ENCODE measurements at places on chromosomes 7 and 10. TPM values are rescaled to one million over a fixed set of nuclear protein-coding genes. Genes with fewer than 3 reads are reported as not detected.

DNA sequence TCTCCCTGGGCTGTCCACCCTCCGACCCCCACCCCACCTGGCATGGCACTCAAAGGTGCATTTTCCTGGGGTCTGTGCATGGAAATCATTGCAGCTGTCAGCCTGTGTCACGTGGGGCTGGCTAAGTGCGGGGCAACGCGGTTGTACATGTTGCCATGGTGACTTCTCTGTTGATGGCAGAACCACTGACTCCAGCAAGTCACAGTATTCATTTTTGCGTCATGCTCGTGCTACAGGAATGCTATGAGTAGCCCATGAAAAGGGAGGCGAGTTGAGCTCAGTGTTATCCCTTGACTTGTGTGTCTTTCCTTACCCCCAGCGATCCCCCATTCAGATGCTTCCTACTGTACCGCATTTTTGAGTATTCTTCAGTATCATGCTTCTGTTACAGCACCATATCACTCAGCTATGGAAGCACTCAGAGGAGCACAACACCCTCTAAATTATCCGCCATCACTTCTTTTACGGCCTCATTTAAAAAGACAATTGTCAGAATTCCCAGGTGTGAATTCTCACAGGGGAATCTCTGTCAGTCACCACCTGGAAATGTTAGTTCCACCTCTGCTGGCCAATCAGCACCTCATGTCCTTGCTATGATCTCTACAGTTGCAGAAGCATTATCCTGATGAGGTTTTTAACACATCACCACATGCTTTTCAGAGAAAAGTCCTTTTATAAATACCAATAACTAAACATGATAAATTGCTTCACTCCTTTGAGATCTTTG is 194.4 kb upstream of the C7orf33 start:
- no peak overlapping the region for H3K27ac ChIP-seq
- no peaks in the 10 kb centered on the region for H3K4me1 ChIP-seq
- no peak for DNase-seq
- no peaks in the 10 kb centered on the region for H3K36me3 ChIP-seq
- peaks cover 39% of the 10 kb centered on the region for H3K27me3 ChIP-seq
- no peak overlapping the region for H3K4me3 ChIP-seq

DNA sequence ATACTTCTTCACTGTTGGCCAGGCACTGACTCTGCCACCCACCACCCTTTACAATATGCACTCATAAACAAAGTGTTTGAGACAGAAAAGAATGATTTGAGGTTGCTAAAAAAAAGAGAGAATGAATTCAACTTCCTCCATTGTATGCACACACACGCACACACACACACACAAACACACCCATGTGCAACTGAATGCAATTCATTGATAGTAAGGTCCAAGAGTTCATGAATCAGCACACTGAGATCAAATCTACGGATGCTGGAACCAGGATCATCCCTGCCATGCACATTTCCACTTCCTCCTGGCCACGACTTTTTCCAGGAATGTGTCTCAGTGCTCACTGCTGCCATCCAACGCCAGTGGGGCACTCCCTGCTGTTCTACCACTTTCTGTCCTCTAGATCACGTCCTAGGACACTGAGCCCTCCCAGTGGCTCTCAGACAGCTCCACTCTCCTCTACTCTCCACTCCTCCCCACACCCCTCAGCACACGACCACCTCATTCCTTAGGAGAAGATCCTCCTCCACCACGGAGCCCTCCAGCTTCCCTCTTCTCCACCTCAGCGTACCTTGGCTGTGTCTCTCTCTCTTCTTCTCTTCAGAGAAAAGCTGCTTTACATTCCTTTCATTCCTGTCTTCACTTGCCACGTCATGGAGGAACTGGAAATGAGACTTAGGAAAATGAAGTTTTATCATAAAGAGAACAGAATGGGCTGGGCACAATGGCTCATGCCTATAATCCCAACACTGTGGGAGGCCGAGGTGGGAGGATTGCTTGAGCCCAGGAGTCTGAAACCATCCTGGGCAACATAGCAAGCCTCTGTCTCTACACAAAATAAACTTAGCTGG is 12.0 kb upstream of the TMEM213 start:
- no peaks in the 10 kb centered on the region for H3K27me3 ChIP-seq
- DNase-seq: no peak
- no peaks in the 10 kb centered on the region for H3K4me1 ChIP-seq
- peaks cover 2% of the 10 kb centered on the region for H3K36me3 ChIP-seq
- H3K4me3 ChIP-seq: no peak overlapping the region

DNA sequence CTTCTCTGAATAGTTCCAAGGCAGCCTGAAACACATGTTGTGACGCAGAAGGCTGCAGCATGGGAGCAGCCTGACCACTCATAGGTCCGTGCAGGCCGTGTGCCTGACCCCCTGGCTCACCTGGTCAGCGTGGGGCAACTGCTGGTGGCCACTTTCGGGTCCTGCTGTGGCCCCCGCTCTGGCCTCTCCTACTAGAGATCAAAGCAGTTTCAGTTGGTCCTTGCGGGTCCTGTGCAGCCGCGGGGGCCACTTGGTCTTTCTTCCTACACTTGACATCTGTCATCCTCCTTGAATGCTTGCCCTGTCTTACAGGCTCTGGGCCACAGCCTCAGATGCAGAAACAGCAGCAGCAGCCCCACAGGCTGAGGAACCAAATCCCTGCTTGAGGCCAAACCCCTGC is 320.8 kb upstream of the ZNF32 start:
- H3K27ac ChIP-seq: no peak overlapping the region
- H3K36me3 ChIP-seq: no peaks in the 10 kb centered on the region
- no peak for DNase-seq
- H3K4me3 ChIP-seq: no peak overlapping the region

DNA sequence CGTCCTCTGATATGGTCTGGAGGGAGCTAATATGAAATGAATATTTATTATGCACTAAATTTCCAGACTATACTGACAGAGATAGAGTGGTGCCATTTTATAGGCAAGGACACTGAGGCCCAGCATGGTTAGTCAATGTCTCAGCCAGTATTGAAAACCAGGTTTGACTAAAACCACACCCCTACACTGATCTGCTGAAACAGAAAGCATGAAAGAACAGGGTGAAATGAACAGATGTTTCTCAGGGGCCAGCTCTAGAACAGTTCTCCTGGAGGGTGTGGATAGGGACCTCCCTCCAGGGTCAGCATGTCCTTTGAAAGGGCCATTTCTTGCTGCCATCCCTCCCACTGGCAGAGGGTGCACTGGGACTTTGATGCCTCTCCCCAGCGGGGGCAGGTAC is 700.5 kb downstream of the GRID1 start:
- H3K4me1 ChIP-seq: no peaks in the 10 kb centered on the region
- H3K4me3 ChIP-seq: no peak overlapping the region
- H3K36me3 ChIP-seq: no peaks in the 10 kb centered on the region
- peaks cover 2% of the 10 kb centered on the region for H3K27me3 ChIP-seq

- H3K36me3 ChIP-seq: no peaks in the 10 kb centered on the region
- H3K4me3 ChIP-seq: no peak overlapping the region
- H3K4me1 ChIP-seq: no peaks in the 10 kb centered on the region
- no peak for DNase-seq
- H3K27ac ChIP-seq: no peak overlapping the region
Measured at GRCh38 chr10:70777063-70777875, 7.9 kb downstream of the TBATA start.

HOXA10 gene
- total RNA-seq: not detected

VWDE gene
- 1.4 TPM for total RNA-seq
